ENCODE measurements at places on chromosomes 3 and 15.

DNA sequence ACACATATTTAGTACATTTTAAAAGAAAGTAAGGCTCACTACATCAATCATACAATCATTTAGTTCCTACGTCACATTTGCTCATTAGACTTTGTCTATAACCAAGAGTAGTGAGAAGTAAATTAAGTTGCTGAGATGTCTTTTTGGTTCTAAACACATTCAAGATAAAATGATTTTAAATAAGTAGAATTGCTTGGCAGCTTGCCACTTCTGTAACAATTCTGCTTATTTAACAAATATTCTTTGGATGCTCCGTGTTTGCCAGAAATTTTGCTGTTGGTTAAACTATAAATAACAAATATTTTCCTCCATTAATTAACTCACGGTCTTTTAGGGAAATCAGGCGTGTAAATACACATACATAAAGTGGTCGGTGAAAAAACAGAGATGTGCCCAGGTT lies 18.3 kb downstream of the SUCNR1 start:
- no peak for DNase-seq

- DNase-seq = peak; percentile 26
Measured at GRCh38 chr15:100602823-100603393, 519 bp downstream of the ASB7 start.

DNA sequence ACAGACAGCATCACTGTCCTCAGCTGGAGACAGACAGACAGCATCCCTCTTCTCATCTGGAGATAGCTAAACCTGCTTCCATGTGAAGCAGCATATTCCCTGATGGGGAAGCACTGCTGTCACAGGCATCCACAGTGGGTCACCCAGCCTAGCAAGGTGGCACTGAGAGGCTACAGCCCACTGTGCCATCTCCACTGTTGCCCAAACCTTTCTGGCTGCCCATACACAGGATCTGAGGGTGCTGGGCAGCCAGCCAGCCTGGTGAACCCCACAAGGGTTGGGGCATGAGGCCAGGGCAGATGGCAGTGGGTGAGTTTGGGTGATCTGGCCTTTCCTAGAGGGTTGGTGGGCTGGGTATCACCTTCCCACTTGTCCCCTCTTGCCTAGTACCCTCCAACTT lies 11.7 kb downstream of the CHST13 start:
- DNase-seq = no peak

- no peak for DNase-seq
Measured at GRCh38 chr15:99989095-99989494, 255.9 kb upstream of the LYSMD4 start.

DNA sequence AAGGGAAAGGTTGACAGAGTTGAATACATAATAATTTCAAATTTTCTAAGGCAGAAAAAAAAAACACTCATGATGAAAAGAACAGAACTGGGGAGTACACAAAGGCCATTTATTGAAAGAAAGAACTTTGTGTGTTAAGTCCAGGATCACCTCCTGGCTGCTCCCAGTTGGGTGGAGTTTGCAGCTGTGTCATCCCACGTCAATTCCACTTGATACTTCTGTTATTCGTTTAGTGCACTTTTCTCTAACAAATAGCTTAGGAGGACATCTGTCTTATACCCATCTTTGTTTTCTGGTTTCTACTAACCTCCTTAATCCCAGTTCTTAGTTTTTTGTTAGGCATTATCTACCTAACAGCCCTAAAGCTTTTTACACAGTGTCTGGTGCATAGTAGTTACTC lies 44.7 kb downstream of the SGO1 start:
- DNase-seq = no peak

GRCh38 chr15:68713874-68714273 lies 106.8 kb downstream of the ANP32A start:
- DNase-seq = no peak

DNA sequence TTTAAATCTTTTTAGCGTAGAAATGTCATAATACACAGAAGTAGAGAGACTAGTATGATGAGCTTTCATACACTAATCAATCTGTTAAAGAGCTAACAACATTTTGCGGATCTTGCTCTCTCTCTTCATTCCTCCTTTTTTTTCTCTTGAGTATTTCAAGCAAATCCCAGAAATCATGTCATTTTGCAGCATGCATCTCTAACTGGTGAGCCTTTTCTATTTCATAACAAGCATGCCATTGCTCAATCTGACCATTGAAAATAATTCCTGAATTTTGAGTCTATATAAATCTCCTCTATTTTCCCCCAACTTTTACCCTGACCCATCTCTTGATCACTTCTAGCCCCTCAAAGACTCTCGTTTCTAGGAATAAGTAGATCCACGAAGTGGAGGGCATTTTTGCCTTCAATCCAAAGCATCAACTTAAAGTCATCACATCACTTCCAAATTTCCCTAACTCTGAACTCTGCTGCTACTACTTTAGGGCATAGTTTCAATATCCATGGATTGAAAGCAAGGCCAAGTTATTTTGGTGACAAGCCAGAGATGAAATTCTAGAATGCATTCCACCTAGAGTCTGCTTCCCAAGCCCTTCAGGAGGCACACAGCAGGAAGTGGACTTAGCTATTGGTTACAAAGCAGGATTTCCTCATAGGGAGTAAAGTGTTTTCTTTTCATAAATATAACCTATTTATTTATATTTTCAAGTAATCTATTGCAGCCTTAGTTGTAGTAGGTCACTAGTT lies 253.5 kb upstream of the ZPLD1 start:
- DNase-seq = no peak

- DNase-seq = no peak
Measured at GRCh38 chr3:76900596-76900995, 139.3 kb upstream of the ROBO2 start.

- no peak for DNase-seq
Measured at GRCh38 chr3:157301755-157302154, 134.9 kb upstream of the PTX3 start.

- no peak for DNase-seq
Measured at GRCh38 chr15:64650552-64650951, 124.8 kb downstream of the RBPMS2 start.

GRCh38 chr15:95987886-95988573 lies 342.5 kb upstream of the NR2F2 start:
- DNase-seq = no peak

DNA sequence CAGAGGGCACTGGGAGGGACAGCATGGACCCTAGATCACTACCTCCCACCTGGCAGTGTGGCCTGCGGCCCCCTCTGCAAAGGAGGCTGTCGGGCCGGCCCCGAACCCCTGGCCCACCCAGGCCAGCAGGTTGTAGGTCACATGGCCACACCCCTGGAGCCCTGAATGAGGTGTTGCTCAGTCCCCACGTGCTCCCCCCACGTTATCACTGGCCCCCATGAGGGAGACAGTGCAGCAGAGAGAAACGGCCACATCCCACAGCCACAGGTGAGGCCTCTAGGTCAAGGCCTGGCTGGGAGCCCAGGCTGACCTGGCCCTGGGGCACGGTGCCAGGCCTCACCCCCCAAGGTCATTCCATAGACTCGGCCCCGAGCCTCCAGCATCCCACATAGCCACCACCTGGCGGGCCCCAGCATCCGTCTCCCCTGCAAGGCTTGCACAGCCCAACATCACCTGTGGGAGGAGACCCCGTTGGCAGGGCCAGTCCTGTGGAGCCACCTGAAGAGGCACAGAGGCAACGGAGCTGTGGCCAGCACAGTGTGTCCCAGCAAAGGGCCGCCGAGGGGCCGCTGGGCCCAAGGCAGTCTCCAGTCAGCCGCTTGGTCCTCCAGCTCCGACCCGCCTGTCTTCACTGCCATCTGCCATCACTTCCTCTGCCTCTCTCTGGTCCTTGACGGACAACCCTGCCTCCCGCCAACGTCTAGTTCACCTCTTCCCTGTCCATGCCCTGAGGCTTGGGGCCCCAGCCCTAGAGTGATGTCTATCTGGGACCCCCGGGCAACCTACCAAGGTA lies 53.1 kb downstream of the DNAJB8 start:
- no peak for DNase-seq

DNA sequence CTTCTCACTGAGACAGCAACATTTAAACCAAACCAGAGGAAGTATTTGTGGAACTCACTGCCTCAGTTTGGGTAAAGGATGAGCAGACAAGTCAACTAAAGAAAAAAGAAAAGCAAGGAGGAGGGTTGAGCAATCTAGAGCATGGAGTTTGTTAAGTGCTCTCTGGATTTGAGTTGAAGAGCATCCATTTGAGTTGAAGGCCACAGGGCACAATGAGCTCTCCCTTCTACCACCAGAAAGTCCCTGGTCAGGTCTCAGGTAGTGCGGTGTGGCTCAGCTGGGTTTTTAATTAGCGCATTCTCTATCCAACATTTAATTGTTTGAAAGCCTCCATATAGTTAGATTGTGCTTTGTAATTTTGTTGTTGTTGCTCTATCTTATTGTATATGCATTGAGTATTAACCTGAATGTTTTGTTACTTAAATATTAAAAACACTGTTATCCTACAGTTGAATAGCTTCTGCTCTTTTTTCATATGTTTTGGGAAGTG lies 23.3 kb downstream of the CLDN18 start:
- no peak for DNase-seq

DNA sequence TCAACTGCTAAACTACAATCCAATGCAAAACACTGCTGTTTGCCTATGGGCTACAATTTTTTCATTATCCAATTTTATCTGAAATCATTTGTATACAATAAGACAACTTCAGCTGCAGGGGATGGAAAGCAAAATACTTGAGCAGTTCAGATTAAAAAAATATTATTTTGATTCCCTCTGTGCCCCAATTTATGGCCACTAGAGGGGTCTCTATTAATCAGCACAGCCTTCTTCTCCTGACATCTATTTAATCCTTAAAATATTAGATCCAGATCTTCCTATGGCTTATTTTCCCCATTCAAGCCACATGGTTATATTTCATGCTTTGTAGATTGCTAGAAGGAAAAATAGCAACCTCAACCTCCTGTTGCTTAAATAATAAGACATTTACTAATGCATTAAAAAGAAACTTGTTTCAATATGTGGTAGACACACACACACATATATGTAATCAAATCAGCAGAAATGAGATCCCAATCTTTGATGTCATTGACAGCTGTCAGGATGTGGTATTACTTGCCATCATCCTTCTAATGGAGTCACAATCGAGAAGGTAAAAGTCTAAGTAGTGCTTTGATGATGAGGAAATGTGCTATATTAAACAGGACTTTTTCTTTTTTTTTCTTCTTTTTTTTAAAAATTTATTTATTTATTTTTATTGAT lies 104.2 kb downstream of the P2RY1 start:
- DNase-seq = no peak

DNA sequence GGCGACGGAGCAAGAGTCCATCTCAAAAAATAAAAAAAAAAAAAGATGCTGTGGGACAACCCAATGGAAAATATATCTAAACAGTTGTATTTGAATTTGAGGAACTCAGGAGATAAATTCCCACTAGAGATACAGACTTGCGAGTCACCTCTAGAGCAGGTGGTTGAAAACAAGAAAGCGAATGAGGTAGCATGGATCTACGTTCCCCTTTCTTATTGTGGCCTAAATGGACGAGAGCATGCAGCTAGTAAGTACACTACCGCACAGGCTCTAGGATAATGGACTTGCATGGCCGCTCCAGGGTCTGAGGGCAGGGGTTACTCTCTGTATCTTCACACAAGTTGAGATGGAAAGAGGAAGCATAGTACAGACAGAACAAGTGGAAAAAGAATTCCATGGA lies 63.5 kb upstream of the TGFBR2 start:
- no peak for DNase-seq

DNA sequence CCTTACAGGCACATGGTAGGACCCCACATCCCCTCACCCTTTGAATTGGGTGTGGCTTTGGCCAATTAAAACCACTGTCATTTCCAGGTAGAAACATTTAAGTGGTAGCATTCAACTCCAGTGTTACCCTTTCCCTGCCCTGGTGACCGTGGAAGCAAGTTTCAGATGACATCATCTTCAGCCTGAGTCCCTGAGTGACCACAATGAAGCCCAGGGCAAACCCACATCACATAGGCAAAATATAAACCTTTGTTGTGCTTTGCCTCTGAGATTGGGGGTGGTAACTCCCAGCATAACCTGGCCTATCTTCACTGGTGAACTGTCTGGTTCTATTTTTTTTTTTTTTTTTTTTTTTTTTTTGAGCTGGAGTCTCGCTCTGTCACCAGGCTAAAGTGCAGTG lies 404.0 kb upstream of the WNT5A start:
- DNase-seq = no peak

- no peak for DNase-seq
Measured at GRCh38 chr15:46266661-46267060, 631.8 kb downstream of the SQOR start.

DNA sequence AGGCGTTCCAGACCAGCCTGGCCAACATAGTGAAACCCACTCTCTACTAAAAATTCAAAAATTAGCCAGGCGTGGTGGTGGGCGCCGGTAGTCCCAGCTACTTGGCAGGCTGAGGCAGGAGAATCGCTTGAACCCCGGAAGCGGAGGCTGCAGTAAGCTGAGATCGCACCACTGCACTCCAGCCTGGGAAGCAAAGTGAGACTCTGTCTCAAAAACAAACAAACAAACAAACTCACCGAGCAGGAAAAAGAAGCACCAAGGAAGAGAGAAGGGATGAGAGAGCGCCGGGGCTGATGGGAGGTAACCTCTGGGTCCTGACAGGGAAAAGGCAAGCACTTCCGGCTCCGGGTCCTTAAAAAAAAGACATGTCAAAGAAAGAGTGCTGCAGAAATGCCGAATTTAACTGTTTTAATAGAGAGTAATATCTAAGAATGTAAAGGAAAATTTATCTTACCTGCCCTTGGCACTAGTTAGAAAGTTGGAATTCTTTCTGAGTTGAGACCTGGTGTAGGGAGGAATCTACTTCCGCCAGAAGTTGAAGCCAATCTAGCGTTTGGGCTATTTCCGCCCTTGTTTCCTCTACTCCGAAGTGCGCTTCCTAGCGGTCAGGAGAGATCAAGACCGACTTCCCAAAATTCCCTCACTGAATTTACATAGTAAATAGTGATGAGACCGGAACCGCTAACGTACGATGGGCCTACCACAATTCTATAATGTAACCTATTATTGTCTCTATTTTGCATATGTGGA lies 29.1 kb downstream of the EFCAB12 start:
- peak; percentile 88 for DNase-seq

GRCh38 chr3:66738625-66739365 lies 238.0 kb upstream of the LRIG1 start:
- no peak for DNase-seq

DNA sequence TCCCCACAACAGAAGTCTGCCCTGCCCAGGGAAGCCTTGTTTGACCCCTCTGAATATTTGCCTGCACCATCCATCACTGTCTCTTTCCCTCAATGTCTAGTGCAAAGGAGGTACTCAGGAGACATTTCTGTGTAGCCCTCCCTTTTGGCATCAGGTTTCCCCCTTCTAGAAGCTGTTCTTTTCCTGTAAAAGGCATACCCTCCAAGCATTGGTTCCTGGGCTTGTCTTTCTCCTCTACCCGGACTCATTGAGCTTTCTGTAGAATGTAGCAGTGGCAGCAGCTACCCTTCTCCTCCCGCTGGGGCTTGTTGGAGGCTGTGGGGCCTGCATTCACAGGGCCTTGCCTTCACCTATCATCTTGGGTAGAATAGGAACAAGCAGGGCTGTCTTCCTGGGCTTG lies 63.5 kb downstream of the CTDSPL start:
- DNase-seq = no peak

DNA sequence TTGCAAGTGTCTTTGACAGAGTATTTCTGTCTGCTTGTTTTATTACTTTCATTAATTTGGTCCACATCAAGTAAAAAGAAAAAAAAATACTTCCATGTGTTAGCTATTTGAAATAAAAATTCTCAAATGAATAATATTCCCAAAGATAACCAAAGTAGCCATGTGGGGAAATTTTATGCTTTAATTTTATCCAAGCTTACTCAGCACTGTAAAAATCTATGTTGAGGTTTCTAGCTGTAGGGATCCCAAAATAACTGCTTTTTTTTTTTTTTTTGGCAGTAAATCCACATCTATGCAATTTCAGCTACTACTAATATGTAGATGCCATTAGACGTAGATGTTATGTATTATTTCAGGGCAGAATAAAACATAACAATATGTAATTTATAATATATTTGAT lies 35.4 kb upstream of the CNTN6 start:
- no peak for DNase-seq

Data from HEK293T (cell line).